ENCODE measurements at places on chromosomes 3 and 15. TPM values are rescaled to one million over a fixed set of nuclear protein-coding genes. Genes with fewer than 3 reads are reported as not detected.

Gene HTD2
- 14.6 TPM for polyA plus RNA-seq

Gene TRPM1
- not detected for polyA plus RNA-seq

Gene PTX3
- polyA plus RNA-seq = 7.3 TPM

Gene EXD1
- polyA plus RNA-seq = not detected

Gene RGMA
- polyA plus RNA-seq = 55.5 TPM

Gene GLDN
- 0.34 TPM for polyA plus RNA-seq

DNA sequence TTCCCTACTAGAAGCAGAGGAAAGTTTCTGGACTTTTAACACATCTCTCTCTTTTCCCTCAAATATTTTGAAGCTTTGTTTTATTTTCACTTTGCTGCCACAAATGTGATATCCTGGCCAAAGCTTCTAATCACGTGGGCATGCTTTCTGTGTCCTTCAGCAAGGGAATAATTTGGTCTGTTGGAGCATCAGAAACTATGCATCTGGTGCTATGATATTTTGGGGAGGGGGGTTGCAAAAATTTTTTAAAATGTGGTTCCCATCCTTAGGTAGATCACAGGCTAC lies 254.2 kb downstream of the GAP43 start:
- no peak for DNase-seq

DNA sequence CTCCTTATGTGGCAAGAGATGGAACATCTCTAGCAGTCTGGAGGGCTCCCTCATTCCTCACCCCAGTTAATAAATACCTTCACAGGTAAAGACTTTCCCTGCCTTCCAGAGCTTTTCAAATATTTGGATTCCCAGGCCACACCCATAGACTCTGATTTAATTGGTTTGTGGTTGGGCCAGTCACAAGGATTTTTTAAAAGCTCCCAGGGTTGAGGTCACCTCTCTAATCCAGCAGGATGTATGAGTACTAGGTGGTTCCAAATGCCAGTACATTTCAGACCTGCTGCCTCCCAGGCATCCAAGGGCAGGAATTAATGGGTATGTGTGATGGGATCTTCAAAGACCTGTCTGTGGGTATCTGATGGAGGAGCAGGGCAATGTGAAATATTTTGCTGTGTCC lies 312.8 kb downstream of the CLSTN2 start:
- no peak for DNase-seq

DNA sequence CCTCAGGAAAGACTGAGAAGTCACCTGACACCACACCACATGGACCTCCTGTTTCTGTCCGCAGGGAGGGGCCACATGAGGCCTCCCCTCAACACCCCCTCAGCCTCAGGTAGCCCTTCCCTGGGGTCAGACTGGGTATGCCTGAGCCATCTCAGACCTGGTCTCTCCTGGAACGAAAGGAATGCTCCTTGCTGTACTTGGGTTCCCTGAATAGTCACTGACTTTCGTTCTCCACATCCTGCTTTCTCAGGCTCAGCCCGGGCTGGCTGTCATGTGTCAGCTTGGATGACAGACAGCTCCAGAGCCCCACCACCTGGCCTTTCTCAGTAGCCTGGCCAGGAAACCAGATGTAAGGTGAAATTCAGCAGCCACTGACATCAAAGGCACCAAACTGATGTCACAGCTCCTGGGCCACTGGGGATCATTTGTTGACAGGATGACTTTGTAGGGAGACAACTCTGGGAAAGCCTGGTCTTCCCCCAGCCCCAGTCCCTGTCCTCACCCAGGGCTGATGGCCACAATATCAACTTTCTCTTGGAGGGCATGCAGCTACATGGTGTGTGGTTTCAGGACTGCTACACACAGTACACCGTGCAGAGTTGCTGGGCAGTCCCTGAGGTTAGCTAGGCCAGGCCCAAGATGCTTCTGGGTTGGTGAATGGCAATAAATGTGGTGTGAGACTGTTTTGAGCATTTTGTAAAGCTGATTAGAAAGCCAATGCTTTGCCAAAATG lies 141.4 kb upstream of the MRPS22 start:
- DNase-seq = peak; percentile 1

- no peak for DNase-seq
These were observed 23.9 kb upstream of the ARID3B start for GRCh38 chr15:74517096-74517495.

DNA sequence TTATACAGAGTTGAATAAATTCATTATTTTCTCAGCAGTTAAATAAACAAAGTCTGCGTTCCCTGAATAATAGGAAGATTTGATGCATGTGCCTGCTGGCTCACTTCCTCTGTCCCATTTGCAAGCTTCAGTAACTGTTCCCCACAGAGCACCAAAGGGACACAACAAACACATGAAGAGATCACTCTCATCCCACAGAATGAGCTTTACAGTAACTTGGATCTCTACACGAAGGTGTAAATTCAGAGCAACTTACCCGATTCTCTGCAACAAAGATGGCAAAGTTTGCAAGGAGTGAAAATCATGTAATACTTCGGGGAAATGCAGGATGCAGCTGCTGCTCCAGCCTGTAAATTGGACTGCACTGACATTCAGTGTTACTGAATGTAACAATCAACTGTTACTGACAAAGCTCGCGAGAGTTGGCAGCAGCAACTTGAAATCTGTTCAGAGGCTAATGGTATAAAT lies at the start of gene BCHE:
TSS of gene BCHE (minus strand) at position 366 of the 468 bp plus-strand sequence. CDS start 6,390 bp downstream, outside the sequence.
- peak; percentile 86 for DNase-seq
